ENCODE measurements at places on chromosomes 3 and 15.
A peak's percentile ranks its signal among the peaks of the same experiment; 100 is the strongest.

DNA sequence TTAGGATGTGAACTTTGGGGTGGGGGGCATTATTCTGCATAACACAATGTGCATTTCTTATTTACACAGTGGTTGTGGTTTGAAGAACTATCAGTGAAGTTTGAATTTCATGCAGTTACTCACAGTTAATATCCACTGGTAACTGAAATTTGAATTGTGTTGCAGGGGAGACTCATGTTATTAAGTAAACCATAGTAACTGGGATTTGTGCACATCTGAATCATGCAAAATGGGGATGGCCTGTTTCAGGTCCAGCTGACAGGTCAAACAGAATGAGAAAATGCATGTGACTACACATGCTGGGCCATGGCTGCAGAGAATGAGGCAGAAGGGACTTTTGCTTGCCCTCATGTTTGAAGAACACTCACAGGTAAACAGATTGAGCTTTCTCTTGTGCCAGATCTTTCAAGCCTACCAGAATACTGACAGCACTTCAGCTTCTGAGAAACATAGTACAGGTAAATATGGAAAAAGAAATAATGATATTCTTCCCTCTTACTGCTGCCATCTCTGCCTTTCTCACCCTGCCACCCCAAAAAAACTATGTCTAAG lies 115.0 kb downstream of the POLQ start:
- DNase-seq = no peak

- no peak for DNase-seq
Observed at GRCh38 chr3:31027191-31027761, 132.8 kb upstream of the GADL1 start.

DNA sequence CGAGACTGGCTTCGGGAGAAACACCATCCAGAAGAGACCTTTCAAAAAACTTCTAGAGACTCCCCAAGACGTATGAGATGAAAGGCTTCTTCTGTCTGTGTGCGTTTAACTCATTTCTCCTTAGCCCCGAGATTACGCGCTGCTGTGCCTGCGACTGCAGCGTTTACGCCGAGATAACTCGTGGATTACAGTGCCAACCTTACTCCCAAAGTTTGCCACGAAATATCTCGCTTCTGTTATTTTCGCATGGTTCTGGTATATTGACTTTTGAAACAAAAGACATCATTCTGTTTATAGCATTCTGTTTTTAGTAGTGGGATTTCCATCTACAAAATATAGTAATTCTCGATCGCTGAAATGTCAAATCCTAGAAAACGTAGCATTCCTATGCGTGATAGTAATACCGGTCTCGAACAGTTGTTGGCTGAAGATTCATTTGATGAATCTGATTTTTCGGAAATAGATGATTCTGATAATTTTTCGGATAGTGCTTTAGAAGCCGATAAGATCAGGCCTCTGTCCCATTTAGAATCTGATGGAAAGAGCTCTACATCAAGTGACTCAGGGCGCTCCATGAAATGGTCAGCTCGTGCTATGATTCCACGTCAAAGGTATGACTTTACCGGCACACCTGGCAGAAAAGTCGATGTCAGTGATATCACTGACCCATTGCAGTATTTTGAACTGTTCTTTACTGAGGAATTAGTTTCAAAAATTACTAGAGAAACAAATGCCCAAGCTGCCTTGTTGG lies 467 bp downstream of the PGBD4 start:
- no peak for DNase-seq

GRCh38 chr3:120743556-120744195 lies 1.1 kb downstream of the GTF2E1 start:
- no peak for DNase-seq

GRCh38 chr15:42576040-42576594 lies 711 bp downstream of the STARD9 start:
- DNase-seq = peak; percentile 14

GRCh38 chr15:61935493-61935892 lies 124.8 kb downstream of the VPS13C start:
- no peak for DNase-seq

DNA sequence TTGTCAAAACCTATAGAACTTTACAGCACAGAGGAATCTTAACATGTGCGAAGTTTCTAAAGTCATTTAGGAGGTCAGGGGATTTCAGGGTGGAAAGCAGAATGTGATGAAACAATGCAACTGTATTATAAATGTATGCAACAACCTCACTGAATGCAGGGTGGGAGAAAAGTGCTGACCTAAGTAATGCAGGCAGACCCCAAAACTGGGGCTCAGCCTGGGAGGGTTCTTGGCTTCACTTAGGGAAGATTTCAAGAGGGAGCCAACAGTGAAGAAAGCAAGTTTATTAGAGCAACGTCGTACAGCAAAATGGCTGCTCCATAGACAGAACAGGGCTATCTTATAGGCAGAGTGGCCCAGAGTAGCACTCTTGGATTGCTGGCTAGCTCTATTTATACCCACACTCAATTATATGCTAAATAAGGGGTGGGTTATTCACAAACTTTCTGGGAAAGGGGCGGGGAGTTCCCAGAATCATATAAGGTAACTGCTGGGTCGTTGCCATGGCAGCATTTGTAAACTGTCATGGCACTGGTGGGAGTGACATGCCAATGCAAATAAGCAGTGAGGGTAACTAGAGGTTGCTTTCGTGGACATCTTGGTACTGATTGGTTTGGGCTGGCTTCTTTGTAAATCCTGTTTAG lies 14.2 kb upstream of the CAND2 start:
- DNase-seq = no peak

GRCh38 chr15:91471468-91471867 lies 371.4 kb downstream of the SV2B start:
- DNase-seq = no peak

DNA sequence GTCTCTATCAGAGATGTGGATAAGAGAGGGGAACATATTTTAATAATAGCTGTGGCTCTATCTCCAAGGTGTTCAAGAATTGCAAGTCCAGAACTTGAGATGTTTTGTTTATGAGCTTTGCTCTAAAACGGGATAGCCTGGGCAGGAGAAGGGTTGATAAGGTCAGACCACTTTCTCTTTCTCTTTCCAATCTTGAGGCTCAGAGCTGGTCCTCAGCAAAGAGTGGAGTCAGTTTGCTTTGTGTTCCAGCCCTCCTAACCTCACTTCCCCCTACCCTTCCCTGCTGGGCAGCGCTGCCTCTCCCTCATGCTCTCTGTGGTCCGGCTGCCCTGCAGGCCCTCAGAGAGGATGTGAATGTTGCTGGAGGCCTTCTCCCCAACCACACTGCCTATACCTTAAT lies 13.8 kb downstream of the KLHL6 start:
- no peak for DNase-seq

GRCh38 chr3:123449102-123449996 lies 459 bp upstream of the ADCY5 start:
- DNase-seq = no peak

DNA sequence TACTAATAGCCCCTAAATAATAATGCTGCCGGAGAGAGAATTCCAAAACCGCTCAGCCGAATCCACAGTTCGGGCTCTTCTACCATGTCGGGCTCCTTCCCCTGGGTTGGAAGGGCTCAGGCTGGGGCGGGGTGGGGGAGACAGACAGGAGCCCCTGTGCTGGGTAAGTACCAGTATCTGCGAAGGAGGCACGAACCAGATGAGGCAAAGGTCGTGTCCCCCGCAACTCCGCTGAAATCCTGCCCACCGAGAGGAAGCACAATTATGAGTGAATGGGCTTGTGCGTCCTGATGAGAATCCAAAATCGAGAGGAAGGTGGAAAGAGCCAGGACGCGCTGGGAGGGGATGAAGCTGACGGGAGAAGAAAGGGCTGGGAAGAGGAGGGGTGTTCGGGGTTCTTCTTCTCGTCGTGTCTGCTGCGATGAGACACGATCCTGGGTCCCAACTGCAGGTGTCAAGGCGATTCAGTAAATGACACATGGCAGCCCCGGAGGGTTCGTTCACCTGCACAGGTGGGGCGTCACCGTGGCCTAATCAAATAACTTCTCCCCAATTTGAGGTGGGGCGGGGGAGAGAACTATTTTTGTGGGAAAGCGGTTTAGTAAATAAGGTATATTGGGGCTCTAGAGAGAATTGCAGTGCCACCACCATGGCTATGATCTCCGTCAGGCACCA lies 707 bp upstream of the FAM81A start:
- peak; percentile 21 for DNase-seq

DNA sequence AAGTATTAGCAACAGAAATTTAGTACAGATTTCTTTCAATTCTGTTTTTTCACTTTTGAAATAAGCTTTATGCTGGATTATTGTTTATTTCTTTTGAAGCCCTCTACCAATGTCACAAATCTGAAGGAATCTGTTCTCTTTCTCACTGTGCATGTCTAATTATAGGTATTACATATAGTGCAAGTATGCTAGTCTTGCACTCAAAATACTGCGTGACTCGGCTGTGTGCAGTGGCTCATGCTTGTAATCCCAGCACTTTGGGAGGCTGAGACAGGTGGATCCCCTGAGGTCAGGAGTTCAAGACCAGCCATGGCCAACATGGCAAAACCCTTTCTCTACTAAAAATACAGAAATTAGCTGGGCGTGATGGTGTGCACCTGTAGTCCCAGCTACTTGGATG lies 95.8 kb upstream of the PLAAT1 start:
- no peak for DNase-seq

DNA sequence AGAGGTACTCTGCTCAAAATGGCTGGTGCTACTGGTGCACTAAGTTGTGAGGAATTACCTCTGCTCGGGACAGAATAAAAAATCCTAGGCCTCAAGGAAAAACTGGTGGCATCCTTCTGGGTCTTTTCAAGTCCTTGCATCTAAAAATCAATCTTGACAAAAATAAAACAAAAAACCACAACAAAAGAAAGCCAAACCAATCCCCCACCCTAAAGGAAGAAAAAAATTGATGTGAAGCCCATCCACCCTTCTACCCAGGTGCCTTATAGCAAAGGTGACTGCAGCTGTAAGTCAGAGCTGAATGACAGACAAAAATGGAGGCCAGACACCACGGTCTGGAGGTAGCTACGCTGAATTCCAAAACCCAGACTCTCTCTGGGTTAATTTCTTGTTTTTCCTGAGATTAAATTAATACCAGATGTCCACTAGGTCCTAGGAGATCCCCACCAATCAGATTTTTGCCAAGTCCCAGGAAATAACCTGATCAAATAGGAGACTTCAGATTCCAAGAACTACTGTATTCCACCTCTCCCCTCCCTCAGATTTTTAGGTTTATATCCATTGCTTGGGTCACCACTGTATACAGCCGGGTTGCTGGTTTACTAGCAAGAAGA lies 33.5 kb downstream of the ABCC5 start:
- no peak for DNase-seq

GRCh38 chr15:63913786-63914315 lies 80.1 kb upstream of the HERC1 start:
- no peak for DNase-seq

DNA sequence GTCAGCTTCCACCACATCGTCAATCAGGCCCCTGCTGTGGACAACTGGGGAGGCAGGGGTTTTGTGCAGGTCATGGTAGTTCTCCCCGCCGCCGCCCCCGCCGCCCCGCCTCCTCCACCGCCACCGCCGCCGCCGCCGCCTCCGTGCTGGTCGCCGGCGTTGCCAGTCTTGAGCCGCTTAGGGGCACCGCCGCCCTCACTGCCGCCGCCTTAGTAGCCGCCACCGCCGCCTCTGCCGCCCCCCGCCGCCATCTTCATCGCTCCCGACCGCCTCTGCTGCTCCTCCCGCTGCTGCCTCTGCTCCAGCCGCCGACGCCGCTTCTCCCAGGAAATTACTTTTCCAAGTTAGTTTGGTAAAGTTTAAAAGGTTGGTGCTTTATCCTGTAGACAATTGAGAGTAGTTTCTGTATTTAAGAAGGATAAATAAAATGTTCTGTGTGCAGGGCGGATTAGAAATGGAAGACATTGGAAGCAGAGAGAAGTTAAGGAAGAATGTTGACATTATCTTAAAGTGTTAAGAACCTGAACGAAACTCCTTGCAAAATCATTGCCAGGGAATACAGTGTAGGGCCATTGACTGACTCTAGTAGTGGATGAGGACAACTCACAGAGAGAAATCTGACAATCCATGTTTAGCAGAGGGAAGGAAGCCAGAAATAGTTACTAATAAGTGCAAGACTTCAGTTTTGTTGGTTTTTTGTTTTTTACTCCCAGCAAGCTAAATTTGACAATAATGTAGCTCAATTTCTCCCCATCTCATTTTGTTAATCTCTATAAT lies 53.0 kb upstream of the GOLGA8A start:
- no peak for DNase-seq

DNA sequence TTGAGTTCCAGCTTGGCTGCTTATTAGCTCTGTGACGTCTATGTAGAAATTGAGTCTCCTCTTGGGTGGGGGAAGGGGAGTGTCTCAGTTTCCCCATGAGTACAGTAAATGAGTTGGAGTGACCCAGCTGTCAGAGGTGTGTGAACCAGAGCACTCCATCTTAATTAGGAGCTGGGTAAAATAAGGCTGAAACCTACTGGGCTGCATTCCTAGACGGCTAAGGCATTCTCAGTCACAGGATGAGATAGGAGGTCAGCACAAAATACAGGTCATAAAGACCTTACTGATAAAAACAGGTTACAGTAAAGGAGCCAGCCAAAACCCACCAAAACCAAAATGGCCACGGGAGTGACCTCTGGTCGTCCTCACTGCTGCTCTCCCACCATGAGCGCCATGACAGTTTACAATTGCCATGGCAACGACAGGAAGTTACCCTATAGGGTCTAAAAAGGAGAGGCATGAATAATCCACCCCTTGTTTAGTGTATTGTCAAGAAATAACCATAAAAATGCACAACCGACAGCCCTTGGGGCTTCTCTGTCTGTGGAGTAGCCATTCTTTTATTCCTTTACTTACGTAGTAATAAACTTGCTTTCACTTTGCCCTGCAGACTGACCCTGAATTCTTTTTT lies 222.4 kb downstream of the CACNA2D3 start:
- no peak for DNase-seq

DNA sequence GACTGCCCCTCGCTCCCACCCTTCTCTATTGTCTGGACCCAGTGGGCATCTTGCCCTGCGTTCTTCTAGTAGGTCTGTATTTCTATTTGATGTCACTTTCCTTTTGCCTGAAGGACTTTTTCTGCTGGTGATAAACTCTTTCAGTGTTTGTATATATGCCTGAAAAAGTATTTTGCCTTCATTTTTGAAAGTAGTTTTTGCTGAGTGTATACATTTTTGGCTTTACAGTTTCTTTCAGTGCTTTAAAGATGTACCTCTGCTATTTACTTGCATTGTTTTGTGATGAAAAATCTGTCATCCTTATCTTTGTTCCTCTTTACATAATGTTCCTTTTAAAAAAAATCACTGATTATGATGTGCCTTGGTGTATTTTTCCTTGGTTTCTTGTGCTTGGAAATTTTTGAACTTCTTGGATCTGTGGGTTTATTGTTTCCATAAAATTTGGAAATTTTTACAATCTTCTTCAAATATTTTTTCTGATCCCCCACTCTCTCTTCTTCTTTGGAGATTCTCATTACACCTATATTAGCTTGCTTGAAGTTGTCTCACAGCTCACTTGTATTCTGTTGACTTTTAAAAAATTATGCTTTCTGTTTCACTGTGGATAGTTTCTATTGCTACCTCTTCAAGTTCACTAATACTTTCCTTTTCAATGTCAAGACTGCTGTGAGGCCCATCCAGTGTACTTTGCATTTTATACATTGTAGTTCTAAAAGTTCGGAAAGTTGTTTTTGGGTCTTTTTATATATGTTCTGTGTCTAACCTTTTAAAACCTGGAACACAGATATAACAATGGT lies 67.8 kb downstream of the RGMA start:
- no peak for DNase-seq

GRCh38 chr15:45572617-45573016 lies 14.6 kb upstream of the BLOC1S6 start:
- DNase-seq = no peak

Measured in DMS79 treated with DMSO at 0.1 percent for 48 hours (cell line).